ENCODE measurements at places on chromosomes 5 and 9.
A peak's percentile ranks its signal among the peaks of the same experiment; 100 is the strongest.

DNA sequence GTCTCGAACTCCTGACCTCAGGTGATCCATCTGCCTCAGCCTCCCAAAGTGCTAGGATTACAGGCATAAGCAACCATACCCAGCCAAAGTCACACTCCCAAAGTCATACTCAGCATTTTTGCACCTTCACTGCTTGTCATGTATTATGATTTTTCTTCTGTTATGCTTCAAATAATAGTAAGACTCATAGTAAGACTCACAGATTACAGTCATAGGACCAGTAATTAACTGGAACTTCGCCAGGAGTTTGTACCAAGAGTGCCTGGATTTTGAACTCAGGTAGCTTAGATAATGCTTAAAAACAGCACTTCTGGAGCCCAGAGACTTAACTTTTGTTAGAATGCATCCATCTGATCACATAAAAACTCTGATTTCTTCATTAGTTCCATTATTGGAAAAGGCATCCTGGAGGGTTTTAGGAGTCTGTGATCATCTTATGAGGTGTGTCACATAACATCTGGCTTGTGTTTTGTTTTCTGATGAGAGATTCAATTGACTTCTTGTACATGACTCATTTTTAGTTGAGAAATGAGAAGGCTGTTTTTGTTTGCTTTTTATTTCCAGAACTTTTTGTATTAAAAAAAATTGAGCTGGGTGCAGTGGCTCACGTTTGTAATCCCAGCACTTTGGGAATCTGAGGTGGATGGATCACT is 131.5 kb downstream of the ADAMTS19 start:
- no peak for DNase-seq

DNA sequence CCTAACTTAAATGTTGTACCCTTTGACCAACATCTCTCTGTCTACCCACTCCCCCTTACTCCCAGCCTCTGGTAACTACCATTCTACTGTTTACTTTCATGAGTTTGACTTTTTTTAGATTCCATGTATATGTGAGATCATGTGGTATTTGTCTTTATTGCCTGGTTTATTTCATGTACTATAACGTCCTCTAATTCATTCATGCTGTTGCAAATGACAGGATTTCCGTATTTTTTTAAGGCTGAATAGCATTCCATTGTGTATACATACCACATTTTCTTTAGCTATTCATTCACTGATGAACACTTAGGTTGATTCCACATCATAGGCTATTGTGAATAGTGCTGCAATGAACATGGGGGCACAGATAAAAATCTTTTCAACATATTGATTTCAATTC is 11.8 kb upstream of the NDUFB6 start:
- DNase-seq: no peak

DNA sequence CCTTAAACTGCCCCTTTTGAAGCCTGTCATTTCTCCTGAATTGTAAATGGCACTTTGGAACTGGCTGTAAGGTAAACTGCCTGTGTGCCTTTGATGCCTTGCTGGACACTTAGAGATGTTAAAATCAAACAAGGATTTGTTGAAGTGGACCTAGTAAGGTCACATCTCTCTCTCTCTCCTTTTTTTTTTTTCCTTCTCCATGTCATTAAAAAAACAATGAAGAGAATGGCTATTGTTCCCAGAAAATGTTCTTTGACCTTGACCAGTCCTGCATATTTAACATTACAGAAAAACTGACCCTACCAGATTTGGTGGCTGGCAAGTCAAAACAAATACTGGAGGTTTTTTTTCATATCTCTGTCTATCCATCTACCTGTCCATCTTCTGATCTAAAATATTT is 2.9 kb upstream of the DAB2 start:
- DNase-seq: no peak

GRCh38 chr9:26357803-26358344 is 534.7 kb downstream of the CAAP1 start:
- DNase-seq: no peak

GRCh38 chr9:87597710-87598443 is 100.2 kb downstream of the DAPK1 start:
- DNase-seq: no peak

GRCh38 chr5:146731909-146732659 is 146.5 kb downstream of the PPP2R2B start:
- no peak for DNase-seq

DNA sequence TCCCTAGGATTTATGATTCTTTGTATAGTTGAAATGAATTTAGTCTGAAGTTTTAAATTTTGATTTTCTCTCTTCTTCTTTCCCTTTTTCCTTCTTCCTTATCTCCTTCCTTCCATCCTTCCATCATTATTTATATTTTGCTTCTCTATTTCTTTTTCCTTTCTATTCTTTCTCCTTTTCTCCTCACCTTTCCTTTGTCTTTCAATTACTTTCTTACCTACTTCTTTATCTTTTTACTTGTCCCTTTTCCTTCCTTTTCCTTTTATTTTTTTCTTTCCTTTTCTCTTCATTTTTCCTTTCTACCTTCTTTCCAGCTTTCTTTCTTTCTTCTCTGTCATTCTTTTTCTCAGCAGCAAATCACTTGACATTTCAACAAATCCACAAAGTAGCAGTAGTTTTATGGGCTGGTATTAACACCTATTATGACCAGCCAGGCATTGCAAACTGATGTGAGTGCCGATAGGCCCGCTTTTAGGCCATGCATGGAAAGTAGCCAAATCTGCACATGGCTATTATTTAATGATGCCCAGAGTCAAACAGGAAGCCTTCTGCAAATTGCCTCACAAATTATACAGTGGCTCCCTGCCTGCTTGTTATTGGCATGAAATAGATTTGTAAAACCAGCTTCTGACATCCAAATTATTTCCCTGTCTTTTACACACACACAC is 37.1 kb upstream of the NR3C1 start:
- DNase-seq: no peak

DNA sequence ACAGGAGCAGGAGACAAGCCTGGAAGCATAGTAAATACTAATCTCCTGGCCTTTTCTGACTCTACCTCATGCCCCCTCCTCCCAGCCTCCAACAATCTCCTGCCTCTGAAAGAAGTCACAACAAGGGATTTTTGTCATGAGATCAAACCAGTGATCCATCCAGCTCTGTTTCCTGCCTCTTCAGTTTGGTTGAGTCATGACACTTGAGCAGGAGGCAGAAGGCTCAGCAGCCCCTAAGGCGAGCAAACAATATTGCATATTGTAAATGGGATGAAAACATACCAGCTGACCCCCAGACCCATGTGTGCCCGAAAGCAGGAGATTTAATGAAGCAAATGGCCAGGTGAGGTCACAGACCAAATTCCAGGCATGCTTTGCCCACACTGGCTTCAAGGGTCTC is 272.8 kb downstream of the GAS1 start:
- DNase-seq: peak; percentile 6

- DNase-seq: no peak
Measured at GRCh38 chr9:15149450-15149849, 157.6 kb downstream of the TTC39B start.

DNA sequence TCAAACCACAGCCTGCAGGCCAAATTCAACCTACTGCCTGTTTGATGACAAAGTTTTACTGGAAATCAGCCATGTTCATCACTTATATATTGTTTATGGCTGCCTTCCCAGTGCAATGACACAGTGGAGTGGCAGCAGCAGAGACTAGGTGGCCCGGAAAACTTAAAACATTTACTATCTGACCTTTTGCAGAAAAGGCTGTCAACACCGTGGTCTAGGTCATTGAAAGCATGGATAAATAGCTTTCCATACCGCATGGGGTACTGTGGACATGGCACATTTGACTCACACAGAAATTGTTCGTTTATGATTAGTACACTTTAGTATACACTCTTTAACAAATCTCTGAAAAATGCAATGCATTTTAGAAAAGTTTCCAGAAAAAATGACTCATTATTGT is 298.3 kb upstream of the EFNA5 start:
- DNase-seq: no peak

- DNase-seq: no peak
Measured at GRCh38 chr5:173907284-173907683, 19.1 kb downstream of the CPEB4 start.

GRCh38 chr9:111913159-111913558 is 16.5 kb downstream of the UGCG start:
- DNase-seq: no peak

- no peak for DNase-seq
Measured at GRCh38 chr9:7580568-7580967, 219.0 kb downstream of the DMAC1 start.

- no peak for DNase-seq
Measured at GRCh38 chr9:131524665-131525315, 6.3 kb downstream of the UCK1 start.
